ENCODE measurements at places on chromosomes 5 and 9. TPM values are rescaled to one million over a fixed set of nuclear protein-coding genes. Genes with fewer than 3 reads are reported as not detected.

PDLIM7 gene
- total RNA-seq, result 51.5 TPM

PCDH12 gene
- total RNA-seq, result 1.0 TPM

C5orf58 gene
- not detected for total RNA-seq

RIGI gene
- 4.2 TPM for total RNA-seq

GPR150 gene
- 0.44 TPM for total RNA-seq

CEMIP2 gene
- total RNA-seq, result 95.1 TPM

NUDT12 gene
- total RNA-seq, result 0.96 TPM

FGD3 gene
- 36.4 TPM for total RNA-seq

GADD45G gene
- total RNA-seq, result 3.8 TPM

NUTM2F gene
- total RNA-seq, result not detected

CAMK2A gene
- not detected for total RNA-seq

CD274 gene
- 19.3 TPM for total RNA-seq

ARL14EPL gene
- not detected for total RNA-seq

CA9 gene
- 5.5 TPM for total RNA-seq

C7 gene
- total RNA-seq, result not detected

GDNF gene
- not detected for total RNA-seq

OTP gene
- total RNA-seq, result not detected

OLFM1 gene
- total RNA-seq, result not detected

DNM1 gene
- 0.65 TPM for total RNA-seq

ISCA1 gene
- total RNA-seq, result 36.3 TPM

SAXO1 gene
- not detected for total RNA-seq

BAAT gene
- not detected for total RNA-seq

TAF1L gene
- not detected for total RNA-seq
